Calu3 (cell line): ENCODE measurements at places on chromosomes 6 and 20. TPM values are rescaled to one million over a fixed set of nuclear protein-coding genes. Genes with fewer than 3 reads are reported as not detected.

RRAGD gene
- total RNA-seq: 1.3 and 1.7 TPM in 2 replicates

NNAT gene
- not detected in 2 replicates for total RNA-seq

OLIG3 gene
- total RNA-seq: not detected in 2 replicates

KIF25 gene
- total RNA-seq: not detected in 2 replicates

C2 gene
- 5.0 and 6.3 TPM in 2 replicates for total RNA-seq

MOCS1 gene
- total RNA-seq: 2.5 TPM in 2 replicates

FAM184A gene
- 8.2 and 8.6 TPM in 2 replicates for total RNA-seq

GRM1 gene
- 0.12 TPM in 1 of 2 replicates, not detected in the other for total RNA-seq

KCNQ5 gene
- total RNA-seq: 0.10 TPM in 1 of 2 replicates, not detected in the other

PGC gene
- total RNA-seq: not detected in 2 replicates

AURKA gene
- 73.8 and 75.5 TPM in 2 replicates for total RNA-seq

PHACTR2 gene
- total RNA-seq: 19.5 and 20.7 TPM in 2 replicates

MTG2 gene
- total RNA-seq: 87.9 and 92.6 TPM in 2 replicates

TBXT gene
- not detected in 2 replicates for total RNA-seq

HEY2 gene
- 0.47 and 0.64 TPM in 2 replicates for total RNA-seq

PKHD1 gene
- 23.7 and 25.2 TPM in 2 replicates for total RNA-seq

CALHM4 gene
- not detected in 2 replicates for total RNA-seq

TRIM31 gene
- 161 and 181 TPM in 2 replicates for total RNA-seq

BPIFB2 gene
- total RNA-seq: not detected in 2 replicates

SFTA2 gene
- total RNA-seq: 184 and 246 TPM in 2 replicates

TMEM244 gene
- total RNA-seq: not detected in 2 replicates
